Effector memory CD8-positive, alpha-beta T cell (primary cell): ENCODE measurements at places on chromosomes 4 and X.

- H3K4me1 ChIP-seq = no peaks in the 10 kb centered on the region
- H3K27me3 ChIP-seq = no peaks in the 10 kb centered on the region
- H3K4me3 ChIP-seq = no peak overlapping the region
- no peak overlapping the region for H3K27ac ChIP-seq
- DNase-seq = no peak
- no peaks in the 10 kb centered on the region for H3K36me3 ChIP-seq
Measured at GRCh38 chr4:20839957-20840356, 139.7 kb downstream of the PACRGL start.

- H3K27me3 ChIP-seq = no peaks in the 10 kb centered on the region
- H3K36me3 ChIP-seq = no peaks in the 10 kb centered on the region
- no peak for DNase-seq
- no peak overlapping the region for H3K4me3 ChIP-seq
Measured at GRCh38 chr4:158190718-158191117, 17.9 kb upstream of the GASK1B start.

GRCh38 chrX:27797575-27797974, 10.2 kb upstream of the MAGEB10 start:
- no peaks in the 10 kb centered on the region for H3K27me3 ChIP-seq
- DNase-seq = no peak
- no peak overlapping the region for H3K4me3 ChIP-seq
- H3K27ac ChIP-seq = no peak overlapping the region
- H3K36me3 ChIP-seq = no peaks in the 10 kb centered on the region

DNA sequence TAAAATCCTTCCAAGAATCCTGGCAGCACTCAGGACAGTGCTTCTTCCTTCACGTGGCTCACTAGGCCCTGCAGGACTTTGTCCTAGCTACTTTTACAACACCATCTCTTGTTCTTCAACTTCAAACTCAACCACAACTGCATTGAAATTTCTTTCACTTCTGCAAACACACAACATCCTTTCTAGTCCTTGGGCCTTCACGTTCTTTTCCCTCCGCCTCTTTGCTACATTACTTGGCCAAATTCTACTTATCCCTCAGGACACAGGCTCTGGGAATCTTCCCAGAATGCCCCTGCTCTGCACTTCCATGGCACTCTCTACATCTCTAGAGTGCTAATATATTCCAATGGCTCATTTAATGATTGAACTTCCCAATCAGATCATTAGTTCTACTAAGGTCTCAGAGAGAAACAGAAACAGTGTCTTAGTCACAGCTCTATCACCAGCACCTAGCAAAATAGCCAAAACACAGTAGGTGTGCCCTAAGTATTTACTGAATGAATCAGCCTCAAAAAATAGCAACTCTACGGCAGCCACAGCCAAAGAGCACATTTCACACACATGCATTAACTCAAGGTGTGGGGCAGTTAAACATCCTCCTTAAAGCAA, 73.3 kb downstream of the MANBA start:
- H3K27me3 ChIP-seq = no peaks in the 10 kb centered on the region
- H3K4me1 ChIP-seq = no peaks in the 10 kb centered on the region
- no peak for DNase-seq
- no peak overlapping the region for H3K27ac ChIP-seq
- H3K4me3 ChIP-seq = no peak overlapping the region
- H3K36me3 ChIP-seq = peaks cover 7% of the 10 kb centered on the region

- H3K4me3 ChIP-seq = peak overlapping the region; percentile 37
- peaks cover 76% of the 10 kb centered on the region for H3K4me1 ChIP-seq
- H3K36me3 ChIP-seq = peaks cover 25% of the 10 kb centered on the region
- H3K27me3 ChIP-seq = no peaks in the 10 kb centered on the region
- no peak for DNase-seq
- peak overlapping the region; percentile 83 for H3K27ac ChIP-seq
Measured at GRCh38 chr4:153527690-153528089, 61.5 kb downstream of the TMEM131L start.
